ENCODE measurements at places on chromosomes 7 and 10.

DNA sequence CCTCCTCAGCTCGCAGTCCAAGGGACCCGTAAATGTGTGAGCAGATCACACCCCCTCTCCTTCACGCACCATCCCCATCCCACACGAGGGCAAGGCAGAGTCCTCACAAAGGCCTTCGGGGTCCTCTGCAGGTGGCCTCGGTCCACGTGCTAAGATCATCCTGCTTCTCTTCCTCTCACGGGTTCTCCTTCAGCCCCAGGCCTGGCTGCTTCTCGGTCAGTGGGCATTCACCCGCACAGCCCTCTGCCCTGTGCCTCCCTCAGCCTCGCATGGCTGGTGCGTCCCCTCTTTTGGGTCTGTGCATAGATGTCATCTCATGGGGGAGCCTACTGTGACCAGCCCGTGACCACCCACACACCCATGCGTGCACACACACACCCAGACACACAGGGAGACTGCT, 17.3 kb upstream of the FOXL3 start:
- no peak for DNase-seq

DNA sequence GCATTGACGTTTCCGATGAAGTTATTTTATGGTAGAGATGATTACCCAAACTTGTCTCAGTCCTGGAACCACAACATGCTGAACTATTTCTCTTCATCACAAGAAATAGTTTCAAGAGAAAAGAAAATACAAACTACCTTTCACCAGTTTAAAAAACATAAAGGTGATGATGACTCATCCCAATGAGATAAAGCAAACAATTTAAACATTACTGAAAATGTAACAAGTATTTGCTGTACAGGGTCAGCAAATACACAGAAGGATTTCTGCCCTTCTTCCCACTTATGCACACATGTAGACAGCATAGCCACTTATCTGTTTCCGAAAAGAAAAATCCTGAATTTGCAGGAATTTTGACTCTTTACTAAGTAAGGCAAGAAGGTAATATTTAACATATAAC, 50.8 kb downstream of the RHOBTB1 start:
- DNase-seq = no peak

DNA sequence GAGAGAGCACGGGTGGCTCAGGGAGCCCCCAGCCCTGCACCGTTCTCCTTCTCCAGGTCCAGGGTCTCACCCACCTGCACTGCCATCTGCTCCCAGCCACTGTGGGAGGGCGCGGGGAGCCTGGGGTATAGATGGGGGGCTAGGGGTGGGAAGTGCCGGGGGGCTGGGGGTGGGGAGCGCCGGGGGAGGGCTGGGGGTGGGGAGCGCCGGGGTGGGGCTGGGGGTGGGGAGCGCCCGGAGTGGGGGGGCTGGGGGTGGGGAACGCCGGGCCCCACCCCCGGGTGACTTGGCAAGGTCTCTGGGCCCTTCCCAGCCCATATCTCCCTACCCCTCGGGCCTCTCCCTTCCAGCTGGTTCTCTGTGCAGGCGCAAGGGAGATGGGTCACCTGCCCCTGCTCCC, at the start of gene GRIFIN:
GRIFIN (minus strand) TSS at position 101 of the 400 bp plus-strand sequence; CDS start at position 86, 15 bp downstream.
- no peak for DNase-seq

DNA sequence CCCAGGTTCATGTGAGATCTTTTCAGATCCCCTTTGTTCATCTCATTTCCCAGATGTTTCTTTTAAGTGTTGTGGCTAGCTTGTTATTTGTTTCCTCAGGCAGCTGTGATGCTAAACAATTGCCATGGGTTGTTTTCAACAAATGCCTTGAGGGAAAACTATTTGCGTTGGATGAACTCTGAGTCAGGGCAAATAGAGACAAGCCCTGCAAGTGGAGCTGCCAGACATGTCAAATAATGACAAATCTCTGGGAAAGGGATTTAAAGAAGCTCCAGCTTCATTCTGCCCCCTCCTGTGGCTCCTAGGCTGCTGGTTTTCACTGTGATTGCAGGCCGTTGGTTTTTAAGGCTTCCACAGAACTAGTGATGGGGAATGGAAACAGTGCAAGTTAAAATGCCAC, 272.4 kb upstream of the SP8 start:
- no peak for DNase-seq

DNA sequence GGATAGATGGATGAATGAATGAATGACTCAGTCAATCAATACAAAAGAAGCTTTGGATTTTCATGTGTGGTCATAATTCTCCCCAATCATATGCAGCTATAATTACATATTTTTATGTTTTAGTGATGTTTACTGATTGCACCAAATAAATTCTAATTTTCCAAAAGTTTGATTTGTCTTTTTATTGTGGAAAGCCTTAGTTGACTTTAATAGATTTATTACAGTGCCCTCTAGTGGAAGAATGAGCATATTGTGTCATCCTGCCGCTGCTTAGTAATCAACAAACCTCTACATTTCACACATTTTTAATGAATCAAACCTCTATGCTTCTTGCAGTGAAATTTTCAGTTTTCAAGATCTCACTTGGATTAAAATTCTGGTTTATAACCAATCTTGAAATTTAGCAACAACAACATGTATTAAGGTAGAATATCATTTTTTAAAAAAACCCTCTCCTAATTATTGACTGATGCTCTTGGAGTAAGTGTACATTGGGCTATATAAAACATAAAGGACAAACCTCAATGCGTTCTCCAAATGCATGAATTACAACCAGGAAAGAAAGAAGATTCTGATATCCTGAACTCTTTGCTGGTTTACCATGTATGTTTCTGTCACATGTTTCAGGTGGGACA, 55.6 kb upstream of the PNLIP start:
- no peak for DNase-seq

- peak; percentile 25 for DNase-seq
Measured at GRCh38 chr7:55565681-55566080, 6.6 kb downstream of the VOPP1 start.

GRCh38 chr10:16519908-16520861, 1.5 kb downstream of the C1QL3 start:
- DNase-seq = peak; percentile 35

- DNase-seq = no peak
Measured at GRCh38 chr7:141462958-141463357, 88.3 kb upstream of the AGK start.

DNA sequence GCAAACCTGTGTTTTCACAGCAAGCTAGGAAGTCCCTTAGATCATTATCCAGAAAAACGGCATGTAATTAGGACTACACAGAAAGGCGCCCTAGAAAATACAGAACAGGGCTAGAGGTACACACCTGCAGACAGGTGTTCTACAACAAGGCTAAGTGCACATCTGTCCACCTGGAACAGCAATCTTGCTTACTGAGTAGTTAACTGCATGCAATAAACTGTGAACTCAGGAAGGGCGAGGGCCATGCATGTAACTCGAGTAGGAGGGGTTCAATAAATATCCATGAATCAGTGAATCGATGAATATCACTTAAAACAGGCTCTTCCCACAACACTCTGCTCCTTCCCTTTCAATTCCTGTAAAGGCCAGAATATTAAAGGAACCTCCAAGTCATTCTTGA, 22.0 kb downstream of the FAM171A1 start:
- no peak for DNase-seq

DNA sequence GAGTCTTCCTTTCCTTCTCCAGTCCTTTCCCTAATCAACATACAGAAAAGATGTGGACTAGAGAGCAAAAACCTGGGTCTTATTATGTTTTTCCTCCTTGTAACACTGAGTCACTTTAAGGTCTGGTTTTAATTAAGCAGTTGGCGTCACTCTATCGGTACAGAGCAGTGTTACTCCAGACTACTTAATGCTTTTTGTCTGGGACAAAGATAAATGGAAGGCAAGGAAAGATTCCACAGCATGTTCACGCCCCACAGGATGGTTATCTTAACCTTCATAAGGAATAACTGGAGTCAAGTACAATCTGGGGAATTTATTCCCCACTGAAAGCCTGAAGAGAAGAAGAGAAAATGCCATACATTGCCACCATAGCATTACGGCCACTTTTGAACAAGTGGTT, 145.7 kb downstream of the ELAPOR2 start:
- DNase-seq = no peak

GRCh38 chr7:148391591-148391990, 199.0 kb upstream of the C7orf33 start:
- no peak for DNase-seq

DNA sequence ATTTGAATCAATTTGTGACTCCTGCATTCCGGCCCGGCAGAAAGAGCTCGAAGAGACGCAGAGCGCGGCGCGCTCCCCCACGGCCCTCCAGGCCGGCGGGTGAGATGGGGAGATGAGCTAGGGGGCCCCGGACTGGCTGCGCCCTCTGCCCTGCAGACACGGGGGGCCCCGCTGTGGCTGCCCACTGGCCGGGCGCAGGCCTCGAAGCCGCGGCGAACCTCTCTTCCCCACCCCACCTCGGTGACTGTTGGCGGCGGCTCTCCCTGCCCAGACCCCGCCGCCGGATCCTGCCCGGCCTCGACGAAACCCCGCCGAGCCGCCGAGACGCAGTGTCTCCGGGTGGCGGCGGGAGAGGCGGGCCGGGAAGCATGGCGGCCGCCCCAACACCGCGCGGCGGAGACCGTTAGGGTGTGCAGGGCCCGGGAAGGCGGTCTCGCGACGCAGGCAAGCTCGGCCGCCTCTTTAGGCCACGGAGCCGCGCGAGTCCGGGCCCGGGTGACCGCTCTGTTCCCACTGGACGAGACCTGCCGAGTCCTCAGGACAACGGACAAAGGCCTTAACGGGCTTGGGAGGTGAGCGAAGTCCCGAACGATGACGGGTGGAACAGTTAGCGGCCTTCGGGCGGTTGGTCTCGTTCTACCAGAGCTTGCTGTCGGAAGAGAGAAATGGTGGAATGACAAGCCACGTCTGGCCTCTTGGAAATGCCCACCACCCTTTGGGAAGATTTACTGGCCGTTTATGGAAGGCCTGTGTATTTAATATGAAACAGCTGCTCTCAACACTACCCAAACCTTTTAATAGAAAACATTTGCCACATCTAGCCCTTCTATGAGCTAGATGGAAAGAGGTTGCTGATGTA, 24.3 kb downstream of the NUP42 start:
- DNase-seq = no peak

DNA sequence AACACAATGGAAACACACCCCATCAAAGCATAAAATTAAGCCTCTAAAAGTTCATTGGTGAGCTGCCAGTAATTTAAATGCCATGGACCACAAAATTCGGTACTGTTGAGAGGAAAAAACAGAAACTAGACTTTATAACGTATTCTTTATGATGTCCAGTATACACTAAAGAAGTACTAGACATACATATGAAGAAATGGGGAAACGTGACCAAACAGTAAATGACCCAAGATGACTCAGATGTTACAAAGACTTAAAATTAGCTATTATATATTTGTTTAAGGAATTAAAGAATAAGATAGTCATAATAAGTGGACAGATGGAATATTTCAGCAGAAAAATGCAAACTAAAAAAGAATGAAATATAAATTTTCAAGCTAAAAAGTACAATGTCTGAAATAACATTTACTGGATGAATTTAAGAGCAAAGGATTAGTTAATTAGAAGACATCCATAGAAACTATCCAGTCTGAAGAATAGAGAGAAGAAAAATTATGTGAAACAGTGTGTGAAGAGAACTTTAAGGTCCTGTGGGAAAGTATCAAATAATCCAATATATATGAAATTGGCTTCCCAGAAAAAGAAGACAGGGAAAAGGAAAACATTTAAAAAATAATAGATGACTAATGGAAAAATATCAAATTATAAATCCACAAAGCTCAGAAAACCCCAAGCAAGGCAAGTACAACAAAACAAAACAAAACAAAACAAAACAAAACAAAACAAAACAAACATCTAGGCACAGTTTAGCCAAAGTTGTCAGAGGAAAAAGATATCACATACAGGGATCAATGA, 69.4 kb downstream of the SAMD9 start:
- DNase-seq = no peak
